ENCODE measurements at places on chromosomes 5 and 9. TPM values are rescaled to one million over a fixed set of nuclear protein-coding genes. Genes with fewer than 3 reads are reported as not detected.

- no peaks in the 10 kb centered on the region for H3K4me1 ChIP-seq
- no peak overlapping the region for H3K27ac ChIP-seq
- peak; percentile 8 for DNase-seq
- H3K36me3 ChIP-seq = peaks cover 7% of the 10 kb centered on the region
Measured at GRCh38 chr9:75226403-75227139, 138.3 kb downstream of the OSTF1 start.

GRCh38 chr5:33816791-33817190 lies 75.0 kb downstream of the ADAMTS12 start:
- H3K4me1 ChIP-seq = peaks cover 11% of the 10 kb centered on the region
- H3K27ac ChIP-seq = no peak overlapping the region
- no peak overlapping the region for H3K4me3 ChIP-seq
- no peak for DNase-seq

DNA sequence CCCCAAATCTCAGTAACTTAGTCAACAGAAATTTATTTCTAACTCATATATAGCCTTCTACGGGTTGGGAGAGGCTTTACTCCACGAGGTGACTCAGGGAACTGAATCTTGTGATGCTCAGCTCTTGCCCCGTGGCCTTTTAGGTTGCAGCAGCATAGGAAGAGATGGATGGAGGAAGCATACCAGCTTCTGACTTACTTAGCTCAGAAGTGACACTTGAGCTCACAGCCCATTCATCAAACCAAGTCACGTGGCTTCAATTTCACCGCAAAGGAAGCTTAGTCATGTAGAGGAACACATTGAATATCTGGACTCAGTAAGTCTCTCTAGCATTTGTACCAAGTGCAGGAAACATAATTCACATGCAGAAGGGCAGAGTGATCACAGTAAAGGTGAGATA lies 124.1 kb upstream of the KCNN2 start:
- H3K4me1 ChIP-seq = no peaks in the 10 kb centered on the region
- no peak for DNase-seq
- H3K27ac ChIP-seq = no peak overlapping the region
- H3K27me3 ChIP-seq = no peaks in the 10 kb centered on the region
- H3K36me3 ChIP-seq = no peaks in the 10 kb centered on the region

GRCh38 chr9:10721301-10721700 lies 108.5 kb upstream of the PTPRD start:
- H3K27ac ChIP-seq = no peak overlapping the region
- H3K4me3 ChIP-seq = no peak overlapping the region
- H3K36me3 ChIP-seq = no peaks in the 10 kb centered on the region

DNA sequence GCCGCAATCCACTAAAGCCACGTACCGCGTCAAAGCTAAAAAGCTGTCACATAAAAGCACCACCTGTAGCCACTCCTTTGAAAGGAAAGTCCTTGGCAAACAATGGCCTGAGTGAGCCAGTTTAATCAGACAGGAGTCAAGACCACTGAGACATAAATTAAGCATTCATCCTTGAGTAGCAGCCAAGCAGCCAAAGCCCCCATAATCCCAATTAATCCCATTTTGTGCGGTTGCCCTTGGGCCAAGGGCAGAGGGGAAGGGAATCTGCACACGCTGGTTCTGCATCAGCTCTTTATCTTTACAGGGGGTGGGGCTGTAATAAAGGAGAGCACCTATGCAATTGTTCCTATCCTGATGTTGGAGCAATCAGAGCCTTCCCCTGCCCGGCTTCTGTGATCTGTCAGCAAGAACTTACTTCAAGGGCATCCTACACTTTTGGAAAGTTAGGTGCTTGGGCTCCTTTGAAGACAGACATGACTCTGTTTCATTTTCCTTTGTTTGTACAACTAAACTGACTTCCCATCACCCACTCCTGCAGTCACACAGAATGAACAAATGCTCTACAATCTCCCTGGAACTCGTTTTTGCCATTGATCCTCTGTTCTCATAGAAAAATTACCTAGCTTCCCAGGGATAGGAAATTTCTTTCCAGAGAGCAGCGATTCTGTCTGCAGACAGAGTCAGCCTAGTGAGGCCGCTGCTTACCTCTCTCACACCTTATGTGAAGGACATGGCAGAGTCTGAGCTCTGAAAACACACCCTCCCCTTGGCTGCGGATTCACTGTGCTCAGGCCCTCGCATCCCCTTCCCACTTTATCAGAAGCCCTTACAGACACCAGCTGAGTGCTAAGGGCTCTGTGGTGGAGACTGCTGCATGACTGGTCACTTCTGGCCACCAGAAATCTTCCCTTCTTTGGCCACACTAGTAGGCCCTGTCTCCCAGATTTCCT lies 116.2 kb upstream of the TBCA start:
- no peak for DNase-seq
- H3K27me3 ChIP-seq = no peaks in the 10 kb centered on the region
- H3K27ac ChIP-seq = no peak overlapping the region
- H3K4me3 ChIP-seq = no peak overlapping the region

DNA sequence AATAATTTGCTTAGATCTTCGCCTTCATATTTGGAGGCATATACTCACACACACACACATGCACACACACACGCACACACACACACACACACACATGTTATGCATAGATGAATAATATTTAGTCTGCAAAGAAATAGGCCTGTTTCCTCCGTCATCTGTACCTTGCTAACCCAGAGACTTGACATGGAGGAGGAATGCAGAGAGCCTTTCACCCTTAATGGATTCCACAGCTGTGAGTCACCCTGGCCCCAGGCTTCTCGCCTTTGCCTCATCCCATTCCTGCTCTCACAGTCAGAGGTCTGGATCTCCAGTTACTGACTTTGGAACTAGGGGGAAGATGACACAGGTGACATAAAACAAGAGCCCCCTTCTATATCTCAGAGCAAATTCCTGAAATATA lies 29.7 kb downstream of the ZNF462 start:
- DNase-seq = peak; percentile 94
- no peaks in the 10 kb centered on the region for H3K27me3 ChIP-seq
- H3K27ac ChIP-seq = peak overlapping the region; percentile 93
- peak overlapping the region; percentile 12 for H3K4me3 ChIP-seq
- H3K36me3 ChIP-seq = no peaks in the 10 kb centered on the region
- H3K4me1 ChIP-seq = peaks cover 74% of the 10 kb centered on the region

- DNase-seq = no peak
- H3K27me3 ChIP-seq = no peaks in the 10 kb centered on the region
- no peak overlapping the region for H3K27ac ChIP-seq
- no peak overlapping the region for H3K4me3 ChIP-seq
- peaks cover 16% of the 10 kb centered on the region for H3K4me1 ChIP-seq
- H3K36me3 ChIP-seq = no peaks in the 10 kb centered on the region
Measured at GRCh38 chr9:18382243-18382642, 91.7 kb upstream of the ADAMTSL1 start.

DNA sequence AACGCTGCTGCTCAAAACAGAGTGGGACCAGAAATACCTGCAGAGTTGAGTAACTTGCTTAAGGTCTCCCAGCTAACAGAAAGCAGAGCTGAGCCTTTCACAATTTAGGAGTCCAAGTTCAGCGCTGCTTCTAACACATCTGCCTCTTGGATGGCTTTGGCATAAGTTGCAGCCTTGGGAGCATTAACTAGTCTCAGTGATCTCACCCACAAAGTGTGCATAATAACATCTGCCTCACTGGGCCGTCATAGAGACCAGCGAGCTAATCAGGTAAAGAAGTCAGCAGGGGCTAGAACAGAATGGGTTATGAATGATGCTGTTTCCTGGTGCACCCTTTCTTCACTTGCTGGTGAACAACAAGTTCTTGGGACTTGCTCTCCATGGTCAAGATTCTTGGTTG lies 36.5 kb downstream of the WWC1 start:
- no peaks in the 10 kb centered on the region for H3K27me3 ChIP-seq
- no peak for DNase-seq
- peak overlapping the region; percentile 95 for H3K27ac ChIP-seq
- no peak overlapping the region for H3K4me3 ChIP-seq
- no peaks in the 10 kb centered on the region for H3K36me3 ChIP-seq

- H3K4me3 ChIP-seq = no peak overlapping the region
- no peaks in the 10 kb centered on the region for H3K4me1 ChIP-seq
- no peak overlapping the region for H3K27ac ChIP-seq
- no peaks in the 10 kb centered on the region for H3K36me3 ChIP-seq
- no peak for DNase-seq
Measured at GRCh38 chr5:76314643-76315042, 88.4 kb upstream of the IQGAP2 start.

GTF2H2C gene
- total RNA-seq = 61.6 TPM

PDLIM4 gene
- 31.8 TPM for total RNA-seq

SLC6A18 gene
- not detected for total RNA-seq

OR13C4 gene
- not detected for total RNA-seq

ENHO gene
- total RNA-seq = 9.2 TPM

TMC1 gene
- total RNA-seq = 0.54 TPM

CD14 gene
- not detected for total RNA-seq

SPINK13 gene
- not detected for total RNA-seq

IL13 gene
- total RNA-seq = not detected
